Naive thymus-derived CD4-positive, alpha-beta T cell (primary cell): ENCODE measurements at places on chromosomes 1 and 21. TPM values are rescaled to one million over a fixed set of nuclear protein-coding genes. Genes with fewer than 3 reads are reported as not detected.

DNA sequence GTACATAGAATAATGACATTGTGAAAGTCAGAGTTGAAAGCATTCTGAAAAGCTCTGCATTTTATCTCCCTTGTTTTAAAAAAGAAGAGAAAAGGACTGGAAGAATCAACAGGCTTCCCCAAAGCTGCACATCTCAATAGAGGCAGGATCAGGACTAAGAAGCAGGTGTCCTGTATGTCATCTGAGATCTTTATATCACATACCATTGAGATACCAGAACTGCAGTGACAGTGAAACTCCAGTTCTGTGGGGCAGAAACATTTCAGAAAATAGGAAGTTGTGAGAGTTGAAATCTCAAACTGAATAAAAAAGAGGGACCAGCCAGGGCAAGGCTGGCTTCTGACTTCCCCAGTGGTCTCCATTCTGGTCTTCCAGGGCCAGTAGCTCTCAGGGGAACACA, 33.0 kb upstream of the SH2D1B start:
- no peak for DNase-seq
- H3K4me3 ChIP-seq, result no peak overlapping the region
- no peak overlapping the region for H3K27ac ChIP-seq
- no peaks in the 10 kb centered on the region for H3K27me3 ChIP-seq

- H3K4me1 ChIP-seq, result peaks cover 19% of the 10 kb centered on the region
- no peaks in the 10 kb centered on the region for H3K27me3 ChIP-seq
Observed at GRCh38 chr1:223312705-223313414, 51.1 kb downstream of the SUSD4 start.

GRCh38 chr1:245019910-245020486, 134.8 kb upstream of the KIF26B start:
- no peaks in the 10 kb centered on the region for H3K27me3 ChIP-seq
- no peak overlapping the region for H3K4me3 ChIP-seq
- H3K27ac ChIP-seq, result no peak overlapping the region
- H3K36me3 ChIP-seq, result no peaks in the 10 kb centered on the region
- DNase-seq, result no peak

DNA sequence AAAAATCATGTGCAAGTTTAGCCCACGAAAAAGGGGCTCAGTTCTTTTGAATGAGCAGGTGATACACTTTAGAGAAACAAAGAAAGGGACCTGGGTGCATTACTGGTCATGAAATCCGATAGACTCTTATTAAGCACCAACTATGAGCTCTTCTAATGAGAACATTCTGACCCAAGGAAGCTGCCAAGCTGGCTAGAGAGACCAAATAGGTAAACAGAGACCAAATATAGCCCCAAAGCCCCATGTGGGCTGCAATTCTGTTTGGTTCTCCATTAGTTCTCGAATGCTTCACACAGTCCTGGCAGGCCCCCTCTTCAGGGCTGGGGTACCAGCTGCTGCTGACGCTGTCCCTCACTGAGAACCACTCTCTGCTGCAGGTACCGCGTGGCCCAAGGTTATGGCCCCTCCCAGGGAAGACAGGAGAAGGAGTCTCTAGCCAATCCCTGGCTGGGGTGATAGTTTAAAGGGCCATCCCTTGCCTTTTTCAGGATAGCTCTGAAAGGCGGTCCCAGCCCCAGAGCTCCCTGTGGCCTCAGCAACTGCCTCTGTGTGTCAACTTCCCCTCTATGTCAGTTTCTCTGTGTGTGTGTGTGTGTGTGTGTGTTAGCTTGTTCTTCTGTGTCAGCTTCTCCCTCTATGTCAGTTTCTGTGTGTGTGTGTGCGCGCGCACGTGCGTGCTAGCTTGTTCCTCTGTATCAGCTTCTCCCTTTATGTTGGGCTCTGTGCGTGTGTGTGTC, 7.1 kb upstream of the UBXN10 start:
- no peak for DNase-seq
- no peaks in the 10 kb centered on the region for H3K4me1 ChIP-seq
- H3K4me3 ChIP-seq, result no peak overlapping the region
- H3K27ac ChIP-seq, result no peak overlapping the region

Gene KCNK2
- not detected for total RNA-seq
